Myocyte (in vitro differentiated cells): ENCODE measurements at places on chromosomes 4 and X. TPM values are rescaled to one million over a fixed set of nuclear protein-coding genes. Genes with fewer than 3 reads are reported as not detected.
A peak's percentile ranks its signal among the peaks of the same experiment; 100 is the strongest.

- DNase-seq: no peak
These were observed 28.3 kb upstream of the OPHN1 start for GRCh38 chrX:68461576-68461975.

- no peak for DNase-seq
These were observed 13.1 kb upstream of the FAM13A start for GRCh38 chr4:89070041-89070440.

DNA sequence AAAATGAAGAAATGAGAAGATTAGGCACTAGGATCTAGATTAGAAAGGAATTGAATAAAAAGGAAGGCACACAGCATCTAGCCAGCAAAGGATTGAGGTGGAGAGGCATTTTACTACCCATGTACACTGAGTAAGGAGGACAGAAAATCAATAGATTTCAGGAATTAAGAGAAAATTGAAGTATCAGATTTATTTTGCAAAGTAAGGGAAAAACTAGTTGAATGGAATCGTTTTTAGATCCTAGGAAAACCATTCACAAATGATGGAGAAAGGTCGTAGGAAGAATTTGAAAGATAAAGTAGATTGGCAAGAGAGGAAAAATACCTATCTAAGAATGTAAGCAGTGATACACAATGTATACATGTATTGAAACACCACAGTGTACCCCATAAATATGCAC lies 31.3 kb downstream of the ENOPH1 start:
- no peak for DNase-seq

DNA sequence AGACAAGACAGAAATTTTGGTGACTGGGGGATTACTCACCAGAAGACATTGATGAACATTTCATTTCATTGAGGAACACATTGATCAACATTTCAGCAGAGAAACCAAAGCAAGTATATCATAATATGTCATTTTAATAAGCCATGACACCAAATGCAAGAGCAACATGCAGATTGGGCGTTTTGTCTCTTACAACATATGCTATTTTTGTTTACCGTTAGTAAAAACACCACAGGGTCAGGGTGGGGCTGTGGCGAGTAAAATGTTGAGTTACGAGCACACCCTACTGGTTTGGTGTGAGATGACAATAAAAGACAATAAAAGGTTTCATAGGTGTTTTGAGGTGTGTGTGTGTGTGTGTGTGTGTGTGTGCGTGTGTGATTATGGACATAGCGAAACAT lies 294.5 kb downstream of the PDGFC start:
- DNase-seq: peak; percentile 86

DNA sequence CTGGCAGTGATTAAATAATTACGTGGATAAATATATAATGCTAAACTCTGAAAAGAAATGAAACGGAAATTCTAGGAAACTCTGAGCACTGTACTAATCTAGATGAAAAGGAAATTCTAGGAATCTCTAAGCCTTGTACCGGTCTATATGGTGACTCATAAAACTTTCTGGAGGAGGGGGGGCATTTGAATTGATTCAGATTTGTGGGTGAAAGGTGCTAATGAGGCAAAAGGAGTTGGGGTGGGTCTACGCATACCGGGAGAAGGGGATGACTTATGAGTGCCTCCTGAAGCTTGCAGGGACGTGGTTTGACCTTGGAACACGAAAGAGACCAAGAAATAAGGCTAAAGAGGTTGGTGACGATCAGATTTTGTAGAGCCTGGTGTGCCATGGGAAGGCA lies 151.7 kb upstream of the CASK start:
- DNase-seq: no peak

- DNase-seq: no peak
These were observed 147.7 kb downstream of the GASK1B start for GRCh38 chr4:158025131-158025530.

- no peak for DNase-seq
These were observed 14.3 kb downstream of the RNF4 start for GRCh38 chr4:2483237-2483636.

DNA sequence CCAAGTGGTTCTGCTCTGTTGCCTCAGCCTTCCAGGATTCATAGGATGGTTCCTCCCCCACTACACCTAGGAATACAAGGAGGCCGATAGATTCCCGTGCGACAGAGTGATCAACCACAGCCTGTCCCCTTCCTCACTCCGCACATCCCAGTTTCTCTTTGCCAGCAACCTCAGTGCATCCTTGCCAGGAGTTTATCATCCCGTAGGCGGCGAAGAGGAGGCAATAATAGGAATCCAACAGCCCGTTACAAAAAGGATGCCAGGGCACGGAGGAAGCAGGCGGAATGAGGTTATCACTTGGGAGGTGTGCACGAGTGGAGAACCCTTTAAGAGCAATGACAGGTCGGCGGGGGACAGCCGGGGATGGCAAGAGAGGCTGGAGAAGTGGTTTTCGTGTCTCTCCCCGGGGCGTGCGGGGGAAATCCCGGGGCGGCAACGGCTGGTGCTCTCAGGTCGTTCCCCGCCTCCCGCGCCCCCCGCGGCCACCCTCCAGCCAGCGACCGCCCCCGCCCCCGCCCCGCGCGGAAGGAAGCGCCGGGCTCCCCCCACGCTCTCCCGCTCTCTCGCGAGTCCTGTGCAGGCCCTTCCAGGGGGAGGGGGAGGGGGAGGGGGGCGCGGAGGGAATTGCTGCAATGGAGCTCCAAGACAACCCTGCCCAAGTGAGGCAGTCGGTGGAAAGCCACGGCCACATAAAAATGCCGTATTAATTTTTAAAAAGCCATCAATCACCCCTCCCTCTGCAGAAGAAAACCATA lies 1.6 kb downstream of the PPP3CA start:
- peak; percentile 56 for DNase-seq

DNA sequence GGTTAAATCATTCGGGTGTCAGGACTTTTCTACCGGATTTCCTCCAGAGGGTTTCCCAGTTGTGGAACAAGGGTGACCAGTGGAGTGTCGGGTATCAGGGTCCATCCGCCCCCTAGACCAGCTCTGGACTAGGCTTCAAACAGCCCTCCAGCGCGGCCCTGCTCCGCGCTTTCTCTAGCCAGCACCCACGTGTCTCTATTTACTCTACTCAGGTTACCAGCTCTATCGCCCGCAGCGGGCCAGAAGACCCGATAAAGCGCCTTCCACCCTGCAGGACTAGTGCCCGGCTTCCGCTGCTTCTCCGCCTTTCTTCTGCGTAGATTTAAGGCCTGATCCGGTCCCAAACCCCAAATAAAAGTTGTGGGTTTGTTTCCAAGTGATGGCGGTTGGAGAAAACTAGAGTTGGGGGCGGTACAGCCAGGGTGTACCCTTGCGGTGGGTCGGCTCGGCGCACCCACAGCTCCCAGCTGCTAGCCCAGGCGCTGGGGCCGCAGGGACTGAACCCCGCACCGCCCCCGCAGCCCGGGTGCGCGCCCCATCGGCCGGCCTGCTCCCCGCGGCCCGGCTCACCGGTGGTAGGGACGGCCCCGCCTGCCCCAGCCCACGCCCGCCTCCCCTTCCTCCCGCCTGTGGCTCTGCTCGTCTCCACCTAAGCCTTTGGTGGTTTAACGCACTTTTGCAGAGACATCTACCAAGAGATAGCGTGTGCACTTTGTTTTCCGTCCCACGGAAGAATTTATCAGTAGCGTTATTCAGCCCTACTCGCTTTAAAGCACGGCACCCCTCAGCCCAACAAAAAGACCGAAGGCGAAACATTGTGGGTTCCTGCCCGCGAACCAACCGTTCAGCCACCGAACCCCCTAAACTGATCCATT lies 2.1 kb downstream of the LEF1 start:
- peak; percentile 28 for DNase-seq

DNA sequence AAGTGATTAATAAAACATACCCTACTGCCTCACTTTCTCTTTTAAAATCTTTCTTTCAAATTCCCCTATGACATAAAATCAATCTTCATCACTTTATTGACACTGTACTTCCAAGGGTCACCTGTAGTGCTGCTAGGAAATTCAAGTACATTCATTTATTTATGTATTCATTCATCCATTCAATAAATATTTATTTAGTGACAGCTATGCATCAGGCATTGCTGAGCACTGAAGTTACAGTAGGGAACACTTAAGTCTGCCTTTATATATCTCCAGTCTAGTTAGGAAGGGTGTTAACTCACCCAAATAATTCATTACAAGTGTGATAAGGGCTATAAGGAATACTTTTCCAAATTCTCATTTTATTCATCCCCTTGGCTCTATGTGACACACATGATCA lies 2.3 kb downstream of the SYTL5 start:
- DNase-seq: no peak

Gene IQSEC2
- 9.2 and 12.3 TPM in 2 replicates for total RNA-seq

Gene MTTP
- total RNA-seq: 0.10 and 0.80 TPM in 2 replicates

- DNase-seq: no peak
These were observed 989 bp upstream of the PCDH10 start for GRCh38 chr4:133147921-133148689.

Gene ARHGAP36
- total RNA-seq: not detected in 2 replicates

Gene TRIML2
- not detected in 2 replicates for total RNA-seq

Gene GRIA3
- not detected in 2 replicates for total RNA-seq

DNA sequence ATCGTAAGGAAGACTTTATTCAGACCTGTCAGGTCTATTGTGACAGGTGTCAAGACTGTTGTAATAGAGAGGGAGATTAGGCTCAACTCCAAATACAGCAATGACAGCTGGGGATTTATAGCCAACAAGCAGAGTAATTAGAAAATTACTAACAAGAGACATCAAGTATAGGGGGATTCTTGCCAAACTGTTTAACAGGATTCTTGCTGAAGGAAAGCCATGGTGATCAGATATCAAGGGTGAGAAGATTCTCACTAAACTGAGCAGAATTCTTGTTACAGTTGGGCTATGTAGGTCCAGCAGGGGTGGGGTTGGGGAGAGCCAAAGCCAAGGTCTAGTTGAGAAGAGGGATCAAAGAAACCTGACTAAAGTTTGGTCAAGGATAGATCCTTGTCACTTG lies 461.0 kb upstream of the GALNT7 start:
- no peak for DNase-seq

- DNase-seq: peak; percentile 3
These were observed 43.2 kb downstream of the AKAP4 start for GRCh38 chrX:50157545-50158135.

Gene ZFX
- 33.4 and 52.4 TPM in 2 replicates for total RNA-seq
